Omental fat pad (tissue), 4 donors: ENCODE measurements at places on chromosomes 7 and 10.

GRCh38 chr7:44793919-44794318, 2.6 kb upstream of the PPIA start:
- no peak for DNase-seq

GRCh38 chr7:151727579-151728285, 149.2 kb downstream of the PRKAG2 start:
- DNase-seq, result peak; percentile 77

DNA sequence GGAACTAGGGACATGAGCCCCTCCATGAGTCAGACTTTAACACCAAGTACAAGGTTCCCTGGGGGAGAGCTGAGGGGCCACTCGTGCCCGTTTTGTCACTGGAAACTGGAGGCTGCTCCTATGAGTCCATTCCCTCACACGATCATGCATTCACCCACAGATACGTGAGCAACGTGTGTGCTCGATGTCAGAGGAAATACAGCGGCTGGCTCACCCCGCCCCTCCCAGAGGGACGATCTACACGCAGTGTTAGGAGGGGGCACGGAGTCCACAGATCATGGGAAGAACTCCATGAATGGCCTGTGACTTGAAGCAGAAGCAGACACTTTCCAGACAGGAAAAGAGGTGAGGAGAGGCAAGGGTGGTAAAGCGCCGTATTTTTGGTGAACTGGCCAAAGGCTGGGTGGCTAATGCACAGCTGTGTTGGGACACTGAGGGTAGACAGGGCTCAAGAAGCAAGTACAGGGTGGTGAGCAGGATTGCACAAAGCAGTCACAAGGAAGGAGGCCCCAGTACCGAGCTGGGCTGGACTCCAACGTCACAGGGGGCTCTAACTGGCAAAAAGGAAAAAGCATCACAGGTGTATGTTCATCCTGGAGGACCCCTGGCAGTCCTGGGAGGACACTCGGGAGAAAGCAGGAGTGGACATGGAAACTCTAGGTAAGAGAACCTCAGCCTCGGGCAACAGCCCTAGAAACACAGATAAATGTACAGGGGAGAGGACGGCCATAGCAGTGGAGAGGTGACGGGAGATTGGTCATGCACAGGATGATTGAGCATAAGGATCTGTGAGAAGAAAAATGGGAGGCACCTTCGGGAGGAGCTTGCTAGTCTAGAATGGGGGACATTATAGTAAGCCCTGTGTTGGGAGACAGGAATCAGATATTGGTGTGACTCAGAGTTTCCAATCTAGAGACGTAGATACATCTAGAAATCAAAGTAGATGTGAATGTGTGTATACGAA, 41.2 kb downstream of the TNS3 start:
- DNase-seq, result no peak

DNA sequence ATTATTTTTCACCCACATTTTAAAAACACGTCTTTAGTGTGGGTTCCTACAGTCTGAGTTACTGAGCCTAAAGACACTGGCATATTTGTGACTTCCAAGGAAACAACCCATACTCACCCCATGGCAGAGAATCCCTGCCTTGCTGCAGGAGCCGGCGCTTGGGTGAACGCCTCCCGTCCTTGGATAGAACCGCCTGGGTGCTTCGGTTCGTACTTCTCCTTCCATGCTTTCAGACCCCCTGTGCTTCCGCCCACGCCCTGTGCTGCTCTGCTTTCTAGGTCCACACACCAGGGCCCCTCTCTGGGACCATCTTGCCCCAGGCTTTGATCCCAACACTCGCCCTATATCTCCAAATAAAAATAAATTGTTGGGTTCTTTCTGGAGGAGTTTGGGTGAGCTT, 125.8 kb downstream of the PTPRN2 start:
- DNase-seq, result no peak

- no peak for DNase-seq
Measured at GRCh38 chr7:113199841-113200240, 81.5 kb upstream of the SMIM30 start.

GRCh38 chr10:9602998-9603397, 1414.7 kb upstream of the CELF2 start:
- DNase-seq, result no peak

GRCh38 chr10:33212061-33212748, 122.3 kb downstream of the NRP1 start:
- no peak for DNase-seq

DNA sequence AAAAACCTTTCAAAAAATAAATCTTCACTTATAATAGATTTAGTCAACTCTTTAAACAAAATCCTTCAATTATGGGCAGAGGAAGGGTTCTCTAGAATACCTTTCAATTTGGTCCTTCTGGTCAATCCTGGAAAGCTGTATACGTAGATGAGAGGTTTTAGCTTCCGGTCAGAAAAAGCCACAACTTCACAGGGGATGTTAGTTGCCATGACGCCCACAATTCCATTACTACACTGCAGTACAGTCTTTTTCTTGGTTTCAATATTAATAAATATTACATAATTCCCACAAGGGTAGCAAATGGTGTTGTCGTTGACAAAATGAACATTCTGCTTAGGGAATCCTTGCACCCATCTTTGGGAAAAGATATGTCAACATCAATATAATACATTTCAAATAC, 1.7 kb downstream of the CFAP43 start:
- no peak for DNase-seq

DNA sequence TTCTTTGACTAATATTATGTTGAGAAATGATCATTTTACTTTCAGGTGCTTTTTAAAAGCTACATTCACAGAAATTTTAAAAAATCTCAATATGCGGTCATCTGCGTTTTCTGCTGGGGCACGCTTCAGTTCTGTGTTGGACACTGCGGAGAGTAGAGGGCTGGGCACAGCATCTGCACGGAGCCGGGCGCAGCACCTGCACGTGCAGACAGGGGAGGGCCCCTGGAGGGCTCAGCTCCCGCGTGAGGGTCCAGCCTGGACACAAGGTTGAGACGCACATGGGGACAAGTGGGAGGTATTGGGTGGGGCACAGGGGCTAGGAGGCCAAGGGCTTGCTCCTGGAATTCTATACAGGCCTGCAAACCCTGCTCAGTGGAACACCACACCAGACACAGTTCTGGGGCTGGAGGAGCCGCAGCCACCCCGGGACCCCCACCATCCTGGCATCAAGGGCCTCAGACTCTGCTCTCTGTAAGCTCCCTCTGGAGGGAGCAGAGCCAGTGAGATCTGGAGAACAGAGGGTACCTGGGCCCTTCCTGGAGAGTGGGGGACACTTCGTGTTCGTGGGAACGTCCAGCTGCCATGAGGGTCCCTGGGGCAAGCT, 20.4 kb upstream of the FAM20C start:
- DNase-seq, result no peak

DNA sequence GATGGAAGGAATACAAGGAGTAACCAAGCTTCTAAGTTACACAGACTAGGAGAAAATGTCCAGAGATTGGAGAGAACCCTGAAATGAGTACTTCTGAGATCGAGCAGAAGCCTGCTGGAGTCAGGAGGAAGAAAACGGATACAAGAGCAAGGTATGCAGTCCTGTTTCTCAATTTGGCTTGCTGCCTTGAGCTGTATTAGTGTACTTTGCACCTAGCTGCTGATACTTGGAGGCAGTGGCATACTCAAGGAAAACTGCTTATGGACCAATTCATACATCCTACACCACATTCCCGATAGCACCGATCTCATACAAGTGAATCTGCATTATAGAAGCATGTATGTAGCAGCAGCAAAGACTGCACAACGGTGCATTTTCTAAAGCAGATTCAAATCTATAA, 14.4 kb downstream of the PIP4K2A start:
- no peak for DNase-seq

DNA sequence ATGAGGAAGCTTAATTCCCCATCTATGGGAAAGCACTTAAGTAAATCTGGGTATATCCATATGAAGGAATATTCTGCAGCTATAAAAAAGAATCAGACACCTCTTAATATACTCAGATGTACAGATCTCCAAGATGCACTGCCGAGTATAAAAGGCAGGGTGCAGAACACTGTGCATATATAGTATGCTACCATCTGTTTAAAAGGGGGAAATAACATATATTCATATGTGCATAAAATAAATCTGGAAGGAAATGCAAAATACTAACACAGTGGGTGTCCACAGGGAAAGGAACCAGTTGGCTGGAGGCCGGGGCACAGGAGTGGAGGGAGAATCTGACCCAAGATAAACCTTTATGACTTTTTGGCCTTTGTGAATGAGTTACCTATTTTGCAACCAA, 201.4 kb downstream of the SFMBT2 start:
- DNase-seq, result no peak

- DNase-seq, result no peak
Measured at GRCh38 chr7:122145937-122146645, 2.0 kb upstream of the AASS start.

- no peak for DNase-seq
Measured at GRCh38 chr10:71075759-71076472, 136.5 kb upstream of the UNC5B start.

- no peak for DNase-seq
Measured at GRCh38 chr10:24318517-24318916, 109.6 kb downstream of the KIAA1217 start.

GRCh38 chr10:62538606-62539005, 164.4 kb downstream of the ZNF365 start:
- DNase-seq, result no peak

DNA sequence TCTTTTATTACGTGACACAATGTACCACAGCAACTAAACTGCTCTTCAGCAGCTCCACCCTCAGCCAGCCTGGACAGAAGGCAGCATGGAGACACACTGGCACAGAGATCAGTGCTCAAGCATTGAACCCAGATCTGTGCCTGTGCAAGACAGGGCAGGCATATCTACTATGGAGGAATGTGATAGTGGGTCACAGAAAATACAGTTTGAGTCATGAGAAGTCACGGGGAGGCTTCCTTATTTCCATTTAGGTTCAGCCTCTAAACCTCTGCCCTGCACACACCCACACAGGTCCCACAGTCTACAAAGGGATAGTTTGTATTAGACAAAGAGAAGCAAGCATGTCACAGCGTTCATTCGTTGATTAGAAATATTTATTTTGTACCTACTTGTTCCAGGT, 187.4 kb upstream of the AGR3 start:
- no peak for DNase-seq

DNA sequence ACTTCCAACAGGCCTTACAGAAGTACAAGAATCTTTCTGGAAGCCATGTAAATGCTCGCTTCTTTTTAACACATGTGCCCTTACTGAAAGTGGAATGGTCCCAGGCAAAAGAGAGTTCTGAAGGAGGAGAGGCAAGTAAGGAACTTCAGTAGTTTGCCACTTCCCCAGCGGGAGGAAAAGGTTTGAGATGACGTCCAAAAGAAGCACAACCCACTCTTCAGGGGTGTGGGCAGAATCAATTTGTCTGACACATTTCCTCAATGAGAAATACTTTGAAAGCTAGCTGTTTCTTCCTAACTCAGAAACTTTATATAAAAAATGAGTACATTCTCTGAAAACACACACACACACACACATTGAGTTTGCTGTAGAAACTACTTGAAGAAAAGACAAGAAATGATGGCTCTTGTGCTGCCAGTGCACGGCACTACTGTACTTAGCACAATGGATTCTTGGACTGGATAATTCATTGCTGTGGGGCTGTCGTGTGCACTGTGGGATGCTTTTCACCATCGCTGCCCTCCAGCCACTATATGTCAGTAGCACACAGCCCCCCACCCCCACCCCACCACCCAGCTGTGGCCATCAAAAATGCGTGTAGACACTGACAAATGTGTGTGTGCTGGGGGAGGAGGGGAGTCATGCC, 183.0 kb downstream of the SRPK2 start:
- DNase-seq, result no peak

DNA sequence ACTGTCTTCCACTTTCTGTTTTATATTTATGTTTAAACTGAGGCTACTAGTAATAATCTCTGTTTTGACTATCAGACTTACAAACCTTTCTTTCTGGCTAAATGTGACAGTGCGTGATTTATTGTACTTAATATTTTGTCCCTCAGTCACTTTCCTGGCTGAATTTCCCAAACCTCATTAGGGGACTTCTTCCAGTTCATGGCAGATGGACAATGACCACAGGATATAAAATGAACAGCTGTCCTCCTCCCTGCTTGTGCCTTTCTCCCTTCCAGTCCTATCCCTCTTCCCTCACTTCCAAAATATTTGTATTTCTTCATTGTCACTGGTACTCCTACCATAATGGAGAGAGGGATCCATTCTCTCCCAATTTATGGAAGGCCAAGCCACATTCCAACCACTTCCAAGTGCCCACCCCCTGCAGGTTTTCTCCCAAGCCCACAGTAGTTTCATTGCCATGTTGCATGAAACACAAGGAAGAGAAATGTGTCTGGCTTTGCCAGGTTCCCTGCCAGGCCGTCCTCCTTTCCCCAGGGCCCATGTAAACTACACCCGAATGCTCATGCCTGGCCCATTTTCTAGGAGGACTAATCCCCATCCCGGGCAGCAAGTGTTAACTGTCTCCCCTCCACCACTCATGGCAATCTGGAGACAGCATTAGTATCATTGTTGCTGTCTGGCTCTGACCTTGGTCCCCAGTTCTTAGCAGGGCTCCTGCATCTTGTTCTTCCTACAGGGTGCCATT, 269.5 kb upstream of the SLC26A5 start:
- DNase-seq, result no peak
